ENCODE measurements at places on chromosomes 4 and X.

- H3K27me3 ChIP-seq: no peaks in the 10 kb centered on the region
- peaks cover 14% of the 10 kb centered on the region for H3K4me1 ChIP-seq
- H3K4me3 ChIP-seq: no peak overlapping the region
These were observed 301.7 kb upstream of the CPEB2 start for GRCh38 chr4:14700544-14700943.

DNA sequence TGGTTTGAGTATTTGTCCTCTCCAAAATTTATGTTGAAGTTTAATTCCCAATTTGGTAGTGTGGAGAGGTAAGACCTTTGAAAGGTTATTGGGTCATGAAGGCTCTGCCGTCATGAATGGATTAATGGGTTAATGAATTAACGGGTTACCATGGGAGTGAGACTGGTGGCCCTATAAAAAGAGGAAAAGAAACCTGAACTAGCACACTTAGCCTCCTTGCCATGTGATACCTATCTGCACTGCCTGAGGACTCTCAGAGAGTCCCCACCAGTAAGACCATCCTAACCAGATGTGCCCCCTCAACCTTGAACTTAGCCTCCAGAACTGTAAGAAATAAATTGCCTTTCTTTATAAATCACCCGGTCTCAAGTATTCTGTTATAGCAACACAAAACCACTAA, 39.3 kb downstream of the PAGE1 start:
- H3K27ac ChIP-seq: no peak overlapping the region
- no peak overlapping the region for H3K4me3 ChIP-seq
- no peaks in the 10 kb centered on the region for H3K36me3 ChIP-seq
- no peak for DNase-seq
- no peaks in the 10 kb centered on the region for H3K4me1 ChIP-seq

GRCh38 chr4:145720656-145721055, 40.7 kb downstream of the C4orf51 start:
- no peak for DNase-seq
- no peak overlapping the region for H3K27ac ChIP-seq
- H3K4me1 ChIP-seq: no peaks in the 10 kb centered on the region

- H3K36me3 ChIP-seq: no peaks in the 10 kb centered on the region
- no peak overlapping the region for H3K4me3 ChIP-seq
- H3K27ac ChIP-seq: no peak overlapping the region
- DNase-seq: no peak
- H3K4me1 ChIP-seq: no peaks in the 10 kb centered on the region
- no peaks in the 10 kb centered on the region for H3K27me3 ChIP-seq
These were observed 178.6 kb upstream of the JADE1 start for GRCh38 chr4:128630871-128631270.

GRCh38 chrX:7689791-7690412, 153.1 kb upstream of the VCX start:
- H3K4me3 ChIP-seq: no peak overlapping the region
- no peak overlapping the region for H3K27ac ChIP-seq
- DNase-seq: no peak
- H3K4me1 ChIP-seq: no peaks in the 10 kb centered on the region
- H3K36me3 ChIP-seq: no peaks in the 10 kb centered on the region

DNA sequence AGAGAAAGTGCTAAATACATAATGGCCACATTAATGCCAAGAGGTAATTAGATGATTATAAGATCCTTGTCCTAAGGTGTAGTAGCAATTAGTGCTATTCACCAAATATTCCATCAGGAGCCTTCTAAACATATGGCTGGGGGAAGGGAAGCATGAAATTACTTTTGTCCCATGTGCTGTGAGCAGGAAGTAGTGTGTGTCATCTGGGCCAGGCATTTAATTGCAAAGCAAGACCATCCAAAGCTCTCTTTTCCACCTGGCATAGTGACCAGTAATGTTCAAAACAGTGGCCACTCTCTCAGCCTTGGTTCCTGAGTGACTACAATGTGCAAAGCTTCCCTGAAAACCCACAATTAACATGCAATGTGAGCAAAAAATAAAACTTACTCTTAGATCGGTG, 144.2 kb upstream of the FAM241A start:
- no peaks in the 10 kb centered on the region for H3K27me3 ChIP-seq
- no peaks in the 10 kb centered on the region for H3K4me1 ChIP-seq
- DNase-seq: no peak
- H3K27ac ChIP-seq: no peak overlapping the region
- no peak overlapping the region for H3K4me3 ChIP-seq
